ENCODE measurements at places on chromosomes 2 and 18. TPM values are rescaled to one million over a fixed set of nuclear protein-coding genes. Genes with fewer than 3 reads are reported as not detected.

The C2orf81 gene
- 0.23 TPM for polyA plus RNA-seq

The POMC gene
- polyA plus RNA-seq: 3.3 TPM

The DIPK1C gene
- polyA plus RNA-seq: 0.34 TPM

The KCNK3 gene
- 0.13 TPM for polyA plus RNA-seq

The CHRNG gene
- polyA plus RNA-seq: 1.5 TPM

The STPG4 gene
- not detected for polyA plus RNA-seq

The GKN1 gene
- polyA plus RNA-seq: not detected

The CAMKMT gene
- polyA plus RNA-seq: 3.3 TPM

The PLEK gene
- 1.2 TPM for polyA plus RNA-seq

The PTMA gene
- 347 TPM for polyA plus RNA-seq

The MFSD2B gene
- polyA plus RNA-seq: 0.12 TPM

The DLGAP1 gene
- 0.09 TPM for polyA plus RNA-seq

The UGT1A5 gene
- not detected for polyA plus RNA-seq

The DPP10 gene
- polyA plus RNA-seq: 0.01 TPM

The CXCR1 gene
- 0.10 TPM for polyA plus RNA-seq

The C2orf15 gene
- 0.05 TPM for polyA plus RNA-seq

The SERPINB11 gene
- not detected for polyA plus RNA-seq

The GAD1 gene
- not detected for polyA plus RNA-seq

The LAMA1 gene
- polyA plus RNA-seq: 0.06 TPM

All from psoas muscle (tissue), 8 donors.